ENCODE measurements at places on chromosomes 2 and 18. TPM values are rescaled to one million over a fixed set of nuclear protein-coding genes. Genes with fewer than 3 reads are reported as not detected.

TMEM169 gene
- total RNA-seq, result 2.0 TPM

FABP1 gene
- not detected for total RNA-seq

CEP68 gene
- 6.6 TPM for total RNA-seq

GRCh38 chr18:59744271-59744721 is 47.1 kb upstream of the CCBE1 start:
- DNase-seq, result no peak

GRCh38 chr2:85886590-85886989 is 2.2 kb downstream of the ST3GAL5 start:
- DNase-seq, result peak; percentile 80

- no peak for DNase-seq
Observed at GRCh38 chr18:635171-635570, 22.3 kb upstream of the TYMS start.

DNA sequence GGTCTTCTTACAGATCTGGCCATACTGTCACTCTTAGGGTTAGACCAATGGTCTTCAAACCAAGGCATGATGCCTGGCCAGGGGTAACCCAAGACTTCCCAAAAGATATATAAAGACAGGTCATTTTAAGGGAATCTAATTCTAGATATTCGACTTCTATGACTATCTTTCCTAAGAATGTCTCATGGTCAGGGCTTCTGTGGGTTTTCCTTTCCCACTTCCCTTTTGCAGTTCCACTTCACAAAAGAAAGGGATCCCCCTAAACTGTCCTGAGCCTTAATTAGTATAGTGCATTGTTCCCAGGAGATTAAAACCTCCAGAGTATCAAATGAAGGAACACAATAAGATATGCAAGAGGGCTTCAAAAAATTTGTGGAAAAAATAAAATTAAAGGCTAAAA is 223.6 kb upstream of the SIX2 start:
- no peak for DNase-seq
